ENCODE measurements at places on chromosomes 1 and 21.

- no peak for DNase-seq
Measured at GRCh38 chr1:18142471-18142870, 34.9 kb downstream of the IGSF21 start.

DNA sequence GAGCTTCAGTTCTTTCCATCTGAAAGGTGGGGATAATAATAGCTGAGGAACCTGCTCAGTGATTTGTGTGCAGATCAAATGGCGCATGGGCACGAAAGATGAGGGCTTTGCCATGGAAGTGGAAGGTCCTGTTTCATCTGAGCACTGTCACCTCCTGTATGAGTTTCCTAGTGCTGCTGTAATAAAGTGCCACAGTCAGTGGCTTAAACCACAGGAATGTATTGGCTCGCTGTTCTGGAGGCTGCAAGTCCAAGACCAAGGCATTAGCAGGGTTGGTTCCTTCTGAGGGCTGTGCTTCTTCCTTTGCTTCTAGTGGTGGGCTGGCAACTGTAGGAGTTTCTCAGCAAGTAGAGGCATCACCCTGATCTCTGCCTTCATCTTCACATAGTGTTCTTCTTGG is 51.1 kb upstream of the RBM15 start:
- no peak for DNase-seq

- DNase-seq = no peak
Measured at GRCh38 chr1:244341455-244342450, 110.0 kb downstream of the ADSS2 start.

DNA sequence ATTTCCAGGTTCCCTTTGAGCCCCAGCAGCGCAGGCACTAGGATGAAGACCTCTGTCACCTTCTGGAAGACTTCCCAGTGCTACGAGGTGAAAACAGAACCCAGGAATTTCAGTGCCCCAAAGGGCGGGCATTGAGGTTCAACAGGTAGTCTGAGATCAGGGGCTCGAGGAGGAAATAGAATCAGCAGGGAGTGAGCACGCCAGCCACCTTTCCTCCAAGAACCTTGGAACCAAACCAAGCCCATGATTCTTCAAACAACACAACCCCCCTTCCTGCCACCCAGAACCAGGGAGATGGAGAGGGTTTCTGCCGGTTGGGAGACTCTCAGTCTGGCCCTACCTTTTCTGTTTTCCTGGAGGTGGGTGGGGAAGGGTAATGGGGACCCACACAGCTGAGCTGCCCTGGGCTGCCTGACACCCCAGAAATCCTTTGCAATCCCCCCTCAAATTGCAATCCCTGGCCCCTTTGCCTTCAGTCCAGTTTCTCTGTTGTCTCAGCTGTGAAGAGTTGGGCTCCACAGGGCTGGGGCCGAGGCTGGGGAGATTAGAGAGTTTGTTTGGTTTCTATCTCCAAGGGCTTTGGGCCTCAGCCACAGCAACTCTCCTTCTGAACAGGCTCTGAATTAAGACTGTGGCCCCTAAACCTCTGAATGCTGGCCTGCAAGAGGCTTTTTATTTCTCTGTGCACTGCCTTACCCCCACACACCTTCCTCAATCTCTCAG is 11.9 kb downstream of the SLC41A1 start:
- DNase-seq = no peak

GRCh38 chr1:180935326-180936109 is 22.8 kb downstream of the KIAA1614 start:
- DNase-seq = no peak

DNA sequence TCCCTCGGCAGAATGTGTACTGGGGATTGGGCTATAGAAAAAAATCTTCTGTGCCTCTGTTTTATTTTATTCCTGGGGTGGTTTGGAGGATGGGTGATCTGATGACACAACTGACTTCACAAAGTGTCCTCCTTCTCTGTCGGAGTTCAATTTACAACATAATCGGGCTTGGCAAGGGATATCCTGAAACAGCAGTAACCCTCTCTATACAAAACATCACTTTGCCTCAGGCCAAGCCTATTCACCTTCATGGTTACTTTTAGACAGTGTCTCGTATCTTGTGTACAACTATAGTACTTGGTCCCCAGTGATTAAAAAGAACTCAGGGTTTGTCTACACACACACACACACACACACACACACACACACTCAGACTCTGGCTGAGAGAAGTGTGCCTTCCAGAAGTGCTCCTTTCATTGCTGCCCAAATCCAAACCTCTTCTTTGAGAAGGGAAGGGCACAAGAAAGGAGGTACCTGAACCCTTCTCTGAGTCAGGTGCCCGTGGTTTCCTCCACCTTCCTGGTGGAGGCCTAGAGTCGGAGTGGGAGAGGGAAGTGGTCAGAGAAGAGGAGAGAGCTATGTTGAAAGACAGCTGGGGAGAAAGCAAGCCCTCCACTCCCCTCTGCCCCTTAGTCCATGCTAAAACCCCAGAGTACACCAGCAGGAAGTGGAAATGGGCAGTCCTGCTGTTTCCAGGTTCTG is 62.4 kb upstream of the POU2F1 start:
- DNase-seq = no peak

DNA sequence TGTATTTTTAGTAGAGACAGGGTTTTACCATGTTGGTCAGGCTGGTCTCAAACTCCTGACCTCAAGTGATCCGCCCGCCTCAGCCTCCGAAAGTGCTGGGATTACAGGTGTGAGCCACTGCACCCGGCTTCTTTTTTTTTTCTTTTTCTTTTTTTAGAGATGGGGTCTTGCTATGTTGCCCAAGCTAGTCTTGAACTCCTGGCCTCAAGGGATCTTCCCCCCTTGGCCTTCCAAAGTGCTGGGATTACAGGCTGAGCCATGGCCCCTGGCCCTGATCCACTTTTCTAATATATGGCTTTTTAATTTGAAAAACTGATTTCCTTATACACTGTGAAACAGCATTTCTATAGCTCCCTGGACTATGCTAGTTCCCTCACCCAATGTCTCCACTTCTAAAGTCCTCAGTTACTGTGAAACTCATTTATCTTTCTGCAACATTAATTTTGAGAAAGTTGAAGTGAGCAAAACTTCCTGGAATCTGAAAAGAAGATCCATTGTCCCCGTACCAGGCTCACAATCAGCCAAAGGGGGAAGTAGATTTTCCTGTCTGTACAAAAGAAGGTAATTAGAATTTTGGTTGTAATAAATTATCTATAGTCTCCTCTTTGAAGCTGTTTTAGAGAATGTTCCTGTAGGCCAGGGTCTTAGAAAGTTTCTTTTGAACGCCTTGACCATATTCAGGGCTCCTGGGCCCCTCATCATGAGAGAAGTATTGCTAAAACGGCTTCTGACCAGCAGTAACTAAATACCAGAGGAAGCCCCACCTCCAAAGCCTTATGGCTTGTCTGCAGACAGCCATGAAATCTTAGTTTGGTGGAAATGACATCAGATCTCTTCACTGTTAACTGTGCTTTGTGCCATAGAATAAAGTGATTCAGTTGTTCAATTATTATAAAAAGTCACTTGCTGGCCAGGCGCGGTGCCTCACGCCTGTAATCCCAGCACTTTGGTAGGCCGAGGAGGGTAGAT is 34.9 kb downstream of the DEGS1 start:
- no peak for DNase-seq

GRCh38 chr21:46616050-46616449 is 11.2 kb upstream of the S100B start:
- no peak for DNase-seq

- DNase-seq = no peak
Measured at GRCh38 chr1:92277105-92277723, 21.6 kb downstream of the GLMN start.

- no peak for DNase-seq
Measured at GRCh38 chr1:25661043-25661815, 44.6 kb downstream of the MAN1C1 start.

GRCh38 chr1:3460672-3461131 is 6.2 kb downstream of the ARHGEF16 start:
- DNase-seq = no peak

GRCh38 chr1:90724926-90725656 is 8.0 kb upstream of the BARHL2 start:
- DNase-seq = no peak

GRCh38 chr1:236284291-236284721 is 2.5 kb upstream of the ERO1B start:
- DNase-seq = no peak

DNA sequence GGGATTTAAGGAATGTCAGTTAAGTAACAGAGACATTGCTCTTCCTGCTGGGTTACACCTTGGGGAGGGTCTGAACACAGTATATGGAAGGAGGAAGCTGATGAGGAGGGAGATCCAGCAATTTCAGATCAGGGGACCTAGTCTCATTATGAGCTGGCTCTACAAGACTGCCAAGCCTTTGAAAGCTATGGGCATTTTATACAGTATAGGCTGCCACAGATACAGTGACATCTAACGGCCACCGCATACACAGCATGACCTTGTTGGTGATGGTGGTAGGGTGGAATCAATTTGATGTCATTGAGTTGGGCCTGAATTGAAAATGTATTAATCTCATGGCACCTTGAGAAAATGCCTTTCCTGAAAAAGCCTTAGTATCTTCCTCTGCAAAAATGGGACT is 22.6 kb upstream of the ZP4 start:
- DNase-seq = no peak
